ENCODE measurements at places on chromosomes 7 and 10.

DNA sequence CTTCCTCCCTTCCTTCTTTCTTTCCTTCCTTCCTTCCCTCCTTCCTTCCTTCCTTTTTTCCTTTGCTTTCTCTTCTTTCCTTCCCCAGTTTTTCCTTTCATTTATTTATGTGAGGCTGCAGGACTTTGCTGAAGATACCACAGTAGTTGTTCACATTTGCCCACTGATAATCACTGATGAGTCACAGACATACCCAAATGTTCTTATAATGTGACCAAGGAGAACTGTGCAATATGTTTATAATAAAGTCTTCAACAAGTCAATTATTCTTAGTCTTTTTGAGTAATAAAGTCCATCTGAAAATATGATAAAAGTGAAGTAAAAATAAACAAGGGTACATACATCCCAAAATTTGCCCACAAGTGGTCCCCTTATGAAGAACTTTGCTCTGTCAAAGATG is 159.7 kb downstream of the GNAI1 start:
- DNase-seq, result no peak

GRCh38 chr10:54993148-54993547 is 192.1 kb upstream of the PCDH15 start:
- no peak for DNase-seq

DNA sequence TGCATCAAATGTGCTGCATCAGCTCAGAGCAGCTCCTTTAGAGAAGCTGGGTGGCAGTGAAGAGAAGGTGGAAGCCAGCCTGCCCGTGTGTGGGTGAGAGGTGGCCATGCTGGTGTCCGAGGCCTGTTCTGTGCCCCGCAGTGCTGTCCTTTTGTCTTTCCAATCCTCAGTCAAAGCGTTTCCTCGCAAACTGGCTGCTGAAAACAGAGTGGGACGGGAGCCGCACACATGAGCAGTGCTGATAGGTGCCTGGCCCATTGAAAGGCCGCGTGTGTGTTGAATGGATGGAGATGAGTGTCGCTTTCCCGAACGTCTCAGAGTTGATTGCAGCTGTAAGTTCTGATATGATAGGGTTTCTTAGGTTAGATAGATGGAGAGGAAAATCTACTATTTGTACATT is 39.3 kb downstream of the WDR37 start:
- DNase-seq, result no peak

GRCh38 chr10:114151892-114152291 is 22.1 kb downstream of the CCDC186 start:
- DNase-seq, result no peak
